ENCODE measurements at places on chromosomes 6 and 20.

DNA sequence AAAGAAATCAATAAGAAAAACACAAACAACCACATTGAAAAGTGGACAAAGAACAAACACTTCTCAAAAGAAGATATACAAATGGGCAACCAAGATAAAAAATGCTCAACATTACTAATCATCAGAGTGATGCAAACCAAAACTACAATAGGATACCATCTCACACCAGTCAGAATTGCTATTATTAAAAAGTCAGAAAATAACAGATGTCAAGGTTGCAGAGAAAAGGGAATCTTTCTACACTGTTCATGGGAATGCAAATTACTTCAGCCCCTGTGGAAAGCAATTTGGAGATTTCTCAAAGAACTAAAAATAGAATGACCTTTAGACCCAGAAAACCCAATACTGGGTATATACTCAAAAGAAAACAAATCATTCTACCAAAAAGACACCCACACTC lies 29.8 kb downstream of the KIF6 start:
- DNase-seq = no peak

- DNase-seq = no peak
These were observed 129.1 kb upstream of the OLIG3 start for GRCh38 chr6:137623293-137623692.

DNA sequence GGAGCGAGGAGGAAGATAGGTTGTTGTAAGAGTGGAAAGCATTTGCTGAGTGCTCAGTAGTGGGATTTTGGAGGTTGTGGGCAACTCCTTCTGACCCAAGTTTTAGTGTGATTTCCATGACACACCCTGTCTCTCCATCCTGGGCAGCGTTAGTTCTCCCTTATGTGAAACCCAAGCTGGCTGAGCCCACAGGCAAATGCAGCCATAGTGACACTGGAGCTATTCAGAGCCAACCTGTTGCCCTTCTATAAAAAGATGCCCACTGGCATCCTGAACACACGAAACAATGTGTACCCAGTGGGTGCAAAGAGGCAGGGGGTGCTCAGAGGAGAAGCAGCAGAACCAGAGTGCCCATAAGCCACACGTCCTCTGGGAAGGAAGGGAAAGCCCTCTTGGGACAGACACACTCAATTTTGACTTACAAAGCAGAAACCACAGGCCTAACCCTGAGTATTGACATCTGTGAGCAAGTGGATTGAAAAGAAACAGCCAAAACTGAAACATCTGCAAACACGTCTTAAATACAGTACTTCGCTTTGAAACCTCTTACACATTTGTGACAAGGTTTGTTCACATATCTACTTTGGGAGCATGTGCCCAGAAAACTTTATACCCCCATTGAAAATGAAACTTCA lies 54.6 kb downstream of the BPIFB1 start:
- DNase-seq = no peak

GRCh38 chr6:112680091-112680490 lies 333.0 kb downstream of the RFPL4B start:
- DNase-seq = no peak

DNA sequence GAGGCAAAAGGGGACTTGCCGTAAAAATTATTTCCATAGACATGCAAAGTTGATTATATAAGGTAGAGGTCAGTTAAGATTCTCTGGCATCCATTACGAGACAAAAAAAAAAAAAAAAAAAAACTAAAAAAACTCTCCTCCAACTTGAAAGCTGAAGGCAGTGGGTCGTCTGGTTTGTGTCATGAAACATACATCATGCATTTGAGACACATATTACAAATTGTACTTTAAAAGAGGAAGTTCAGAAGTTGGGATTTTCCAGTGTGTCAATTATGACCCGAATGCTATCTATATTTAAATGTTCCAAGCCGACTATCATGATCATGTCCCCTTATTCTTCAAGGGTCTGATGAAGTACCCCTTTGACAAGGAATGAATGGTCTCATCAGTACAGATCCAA lies 125.1 kb downstream of the ZNF217 start:
- DNase-seq = no peak
